Germinal center (tissue), 1 donor: ENCODE measurements at places on chromosomes 1 and 21.

DNA sequence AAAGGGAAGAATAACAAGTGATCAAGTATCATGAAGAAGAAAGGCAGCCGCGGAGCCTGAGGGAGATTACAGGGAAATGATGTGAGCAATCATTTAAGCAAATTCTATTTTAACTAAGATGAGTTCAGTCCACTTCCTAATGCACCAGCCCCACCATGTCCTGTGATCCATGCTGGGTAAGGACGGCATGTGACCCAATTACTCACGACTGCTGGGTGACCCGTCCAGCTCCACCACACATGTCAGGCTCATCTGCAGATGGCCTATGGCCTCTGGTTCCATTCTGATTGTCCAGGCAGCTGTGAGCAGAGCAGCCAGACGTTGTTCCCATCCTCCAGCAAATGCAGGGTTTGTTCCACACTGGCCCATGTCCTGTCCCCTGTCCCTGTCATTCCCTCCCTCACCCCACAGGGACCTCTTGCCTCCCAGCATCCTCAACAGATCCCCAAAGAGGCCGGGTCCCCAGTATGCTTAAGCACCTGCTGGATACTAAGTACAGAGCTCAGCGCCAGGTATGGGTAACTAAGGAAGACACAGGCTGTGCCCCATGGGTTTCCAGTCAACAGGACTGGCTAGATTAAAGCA lies 87.9 kb downstream of the MATN1 start:
- no peak for DNase-seq

- DNase-seq, result no peak
Measured at GRCh38 chr1:53376041-53376461, 48.2 kb upstream of the LRP8 start.

DNA sequence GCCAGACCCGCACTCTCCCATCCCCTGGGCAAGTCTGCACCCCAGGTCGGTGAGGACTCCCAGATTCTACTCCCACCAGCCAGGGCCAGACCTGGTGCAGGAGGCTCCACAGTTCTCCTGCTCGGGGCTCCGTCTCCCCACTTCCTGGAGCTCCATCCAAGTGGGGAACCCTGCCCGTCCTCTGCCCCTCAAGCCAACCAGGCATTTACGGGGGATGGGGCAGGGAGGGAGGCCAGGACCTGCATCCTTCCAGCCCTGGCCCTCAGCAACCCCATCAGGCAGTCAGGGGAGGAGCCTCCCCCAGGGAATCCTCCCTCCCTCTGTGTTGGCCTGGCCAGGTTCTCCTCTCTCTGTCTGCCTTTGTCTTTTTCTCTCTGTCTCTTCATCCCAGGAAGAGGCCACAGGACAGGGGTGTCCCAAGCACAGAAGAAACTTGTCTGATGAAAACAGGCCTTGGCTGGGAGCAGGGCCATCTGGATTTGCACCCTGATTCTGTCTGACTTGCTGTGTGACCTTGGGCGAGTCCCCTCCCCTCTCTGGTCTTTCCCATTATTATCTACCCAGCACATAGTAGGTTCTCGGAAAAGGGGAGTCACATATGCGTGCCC lies 18.5 kb upstream of the EPHA2 start:
- DNase-seq, result no peak

GRCh38 chr1:116855773-116856201 lies 53.9 kb upstream of the PTGFRN start:
- DNase-seq, result no peak

DNA sequence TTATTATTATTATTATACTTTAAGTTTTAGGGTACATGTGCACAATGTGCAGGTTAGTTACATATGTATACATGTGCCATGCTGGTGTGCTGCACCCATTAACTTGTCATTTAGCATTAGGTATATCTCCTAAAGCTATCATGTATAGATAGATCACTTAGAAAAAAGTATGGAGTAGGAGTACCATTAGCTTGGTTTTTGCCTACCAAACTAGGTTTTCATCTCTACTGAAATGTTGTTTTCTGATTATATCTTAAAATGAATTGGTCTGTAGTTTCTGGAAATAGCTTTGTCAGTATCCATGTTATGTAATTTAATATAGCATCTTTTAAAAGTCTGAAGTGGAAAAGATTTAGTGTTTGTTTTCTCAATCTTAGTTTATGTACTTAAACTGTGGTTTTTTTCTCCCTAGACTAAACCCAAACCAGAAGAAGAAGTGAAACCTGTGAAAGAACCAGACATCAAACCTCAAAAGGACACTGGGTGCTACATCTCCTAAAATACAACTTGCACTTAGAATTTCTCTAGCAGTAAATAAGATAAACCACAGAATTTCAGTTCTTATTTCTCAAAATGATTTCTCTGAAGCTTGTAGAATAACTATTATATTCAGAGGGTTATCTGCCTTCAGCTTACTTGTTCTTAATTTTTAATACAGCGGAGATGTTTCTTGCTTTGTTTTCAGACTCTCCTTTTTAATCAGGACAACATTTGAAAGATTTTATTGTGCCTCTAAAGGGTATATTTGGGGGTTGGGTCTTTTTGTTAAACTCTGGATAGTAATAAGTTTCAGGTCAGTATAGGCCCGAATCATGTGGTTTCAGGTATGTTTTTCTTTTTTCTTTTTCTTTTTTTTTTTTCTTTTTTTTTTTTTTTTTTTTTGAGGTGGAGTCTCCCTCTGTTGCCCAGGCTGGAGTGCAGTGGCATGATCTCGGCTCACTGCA lies 4.5 kb upstream of the FAM177B start:
- DNase-seq, result peak; percentile 44
